Stimulated activated CD4-positive, alpha-beta T cell treated with anti-CD3 and anti-CD28 coated beads, Interleukin-12 subunit alpha, Interleukin-12 subunit beta, amount 100 ng/mL, for 48 hours (primary cell): ENCODE measurements at places on chromosomes 16 and 17.

DNA sequence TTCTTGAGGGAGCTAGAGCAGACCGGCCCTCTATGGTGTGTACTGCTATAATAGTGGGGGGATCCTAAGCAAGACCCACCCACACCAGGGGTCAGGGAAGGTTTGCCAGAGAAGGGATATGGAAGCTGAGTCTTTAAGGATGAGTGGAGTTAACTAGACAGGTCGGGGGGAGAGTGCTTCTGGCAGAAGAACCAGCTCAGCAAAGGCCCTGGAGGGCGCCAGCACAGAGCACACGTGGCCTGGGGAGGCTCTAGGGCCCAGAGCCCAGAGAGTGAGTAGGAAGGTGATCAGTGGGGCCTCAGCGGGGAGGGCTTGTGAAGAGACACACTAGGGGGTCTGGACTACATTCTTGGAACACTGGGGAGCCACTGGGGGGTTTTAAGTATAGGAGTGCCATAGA lies 21.1 kb downstream of the NGFR start:
- no peak for DNase-seq

- no peak for DNase-seq
Measured at GRCh38 chr16:17423221-17423620, 47.5 kb downstream of the XYLT1 start.

- no peak for DNase-seq
Measured at GRCh38 chr16:72112906-72113615, 19.4 kb downstream of the DHX38 start.

DNA sequence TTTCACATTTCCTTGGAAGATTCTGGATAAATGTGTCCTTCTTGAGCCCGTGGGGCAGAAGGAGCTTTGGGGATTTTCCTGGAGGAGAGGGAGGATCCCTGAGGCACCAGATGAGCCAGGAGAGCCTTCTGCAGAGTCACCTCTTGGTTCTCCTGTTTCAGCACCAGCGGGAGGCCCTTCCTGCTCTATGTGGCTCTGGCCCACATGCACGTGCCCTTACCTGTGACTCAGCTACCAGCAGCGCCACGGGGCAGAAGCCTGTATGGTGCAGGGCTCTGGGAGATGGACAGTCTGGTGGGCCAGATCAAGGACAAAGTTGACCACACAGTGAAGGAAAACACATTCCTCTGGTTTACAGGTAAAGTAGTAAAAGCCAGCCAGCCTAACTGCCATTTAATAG lies 77.1 kb downstream of the ARSG start:
- no peak for DNase-seq

DNA sequence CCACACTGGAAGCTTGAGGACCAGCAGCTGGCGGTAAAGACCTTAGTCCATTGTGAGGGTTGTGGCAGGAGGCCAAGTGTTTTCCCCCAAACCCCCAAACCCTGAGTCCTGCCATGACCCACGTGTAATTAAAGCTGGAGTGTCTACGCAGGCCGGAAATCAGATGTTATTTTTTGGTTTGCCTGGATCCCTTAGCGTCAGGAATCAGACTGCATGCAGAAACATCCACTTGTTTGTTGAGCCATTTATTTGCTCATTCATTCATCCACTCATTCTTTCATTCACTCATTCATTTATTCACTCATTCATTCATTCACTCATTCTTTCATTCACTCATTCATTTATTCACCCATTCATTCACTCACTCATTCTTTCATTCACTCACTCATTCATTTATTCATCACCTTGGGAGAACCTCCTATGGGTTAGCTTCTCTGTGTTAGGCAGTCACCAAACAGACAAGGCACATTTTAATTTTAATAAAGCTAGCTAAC lies 313.1 kb downstream of the MAF start:
- no peak for DNase-seq

- no peak for DNase-seq
Measured at GRCh38 chr16:8763083-8763482, 34.4 kb downstream of the TMEM186 start.

DNA sequence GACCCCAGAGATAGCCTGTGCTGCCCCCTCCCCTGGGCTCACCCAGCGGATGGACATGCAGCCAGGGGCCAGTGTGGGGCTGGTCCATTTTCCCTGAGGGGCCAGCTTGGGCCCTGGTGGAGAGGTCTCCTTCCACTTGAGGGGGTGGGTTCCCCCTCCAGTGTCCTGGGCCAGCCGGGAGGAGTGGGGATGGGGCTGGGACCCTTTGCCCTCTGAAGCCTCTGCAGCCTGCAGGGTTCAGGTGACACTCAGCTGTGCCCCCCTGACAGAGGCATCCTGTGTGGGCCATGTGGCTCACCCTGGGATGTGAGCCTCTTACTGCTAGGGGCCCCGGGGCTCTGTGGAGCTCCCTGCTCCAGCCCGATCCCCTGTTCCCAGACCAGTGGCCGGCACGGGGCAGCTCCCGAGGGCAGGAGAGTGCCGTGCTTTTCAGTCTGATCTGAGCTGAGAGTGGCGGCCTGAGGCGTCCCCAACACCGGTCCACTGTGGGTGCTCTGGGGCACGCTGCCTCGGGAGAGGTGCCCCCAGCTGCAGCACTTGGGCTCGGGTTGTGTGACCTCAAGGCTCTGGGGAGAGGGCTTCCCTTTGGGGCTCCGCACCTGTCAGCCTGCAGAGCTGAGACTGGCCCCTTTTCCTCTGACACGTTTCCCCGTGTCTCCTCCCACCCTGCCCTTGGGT lies 439 bp upstream of the GNG13 start:
- no peak for DNase-seq

- no peak for DNase-seq
Measured at GRCh38 chr16:66261826-66262225, 104.7 kb upstream of the CDH5 start.

- DNase-seq = no peak
Measured at GRCh38 chr16:65386672-65387071, 264.8 kb upstream of the CDH11 start.

- no peak for DNase-seq
Measured at GRCh38 chr16:24689128-24689527, 40.3 kb upstream of the TNRC6A start.

GRCh38 chr16:87960852-87961251 lies 9.6 kb downstream of the BANP start:
- no peak for DNase-seq

- DNase-seq = no peak
Measured at GRCh38 chr17:41539071-41539492, 11.0 kb upstream of the KRT19 start.

DNA sequence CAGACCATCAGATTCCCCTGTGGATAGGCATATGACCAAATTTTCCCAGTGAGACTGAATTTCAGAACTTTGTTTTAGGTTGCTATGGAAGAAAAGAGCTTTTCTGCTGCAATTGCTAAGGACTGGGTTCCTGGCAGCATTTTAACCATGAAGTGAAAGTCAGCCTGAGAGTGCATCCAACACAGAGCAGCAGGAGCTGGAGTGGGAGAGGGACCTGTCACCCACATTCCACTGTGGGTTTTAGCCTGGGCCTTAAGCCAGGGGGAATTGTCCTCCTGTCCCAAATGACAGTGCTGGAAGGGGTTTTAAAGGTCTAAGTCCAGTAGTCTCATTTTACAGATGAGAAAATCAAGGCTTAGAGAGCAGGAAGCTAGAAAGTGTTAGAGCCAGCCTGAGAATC lies 203.5 kb upstream of the N4BP1 start:
- DNase-seq = no peak

GRCh38 chr16:67486805-67487204 lies 3.5 kb upstream of the AGRP start:
- DNase-seq = no peak

DNA sequence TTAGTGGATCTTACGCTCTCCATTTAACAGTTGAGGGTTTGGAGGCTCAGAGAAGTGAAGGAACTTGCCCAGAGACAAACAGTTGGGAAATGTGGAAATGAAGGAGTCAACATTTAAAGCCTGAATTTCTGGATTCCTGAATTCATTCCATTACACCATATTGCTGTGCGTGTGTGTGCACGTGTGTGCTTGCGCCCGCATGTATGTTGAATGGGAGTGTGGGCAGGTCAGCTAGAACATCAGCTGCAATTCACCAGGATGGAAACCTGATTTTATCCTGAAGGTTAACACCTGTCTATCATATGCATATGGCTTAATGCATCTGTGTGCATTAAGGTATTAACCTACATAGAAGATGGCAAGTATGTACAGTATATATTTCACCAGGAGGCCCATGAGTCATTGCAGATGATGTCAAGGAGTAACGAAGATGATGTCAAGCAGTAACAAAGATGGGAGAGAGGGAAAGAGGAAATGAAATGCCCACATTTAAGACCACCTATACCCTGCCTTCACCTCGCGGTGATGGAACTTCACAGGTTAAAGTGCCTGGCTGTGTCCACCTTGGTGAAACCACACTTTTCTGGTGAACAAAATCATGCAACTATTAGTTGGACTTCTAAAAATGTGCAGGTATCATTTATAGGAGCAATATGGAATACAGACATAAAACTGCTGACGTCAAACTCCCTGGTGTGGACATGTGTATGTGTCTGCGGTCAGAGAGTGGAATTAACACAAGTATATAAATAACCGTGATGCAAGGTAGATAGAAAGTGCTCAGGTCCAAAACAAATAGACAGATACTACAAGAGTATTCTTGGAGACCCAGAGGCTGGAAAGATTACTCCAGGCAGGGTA lies 832 bp upstream of the ADAP2 start:
- no peak for DNase-seq

GRCh38 chr16:86031141-86031678 lies 132.2 kb downstream of the IRF8 start:
- no peak for DNase-seq

GRCh38 chr17:44782326-44782850 lies 23.6 kb downstream of the ADAM11 start:
- no peak for DNase-seq

- DNase-seq = peak; percentile 19
Measured at GRCh38 chr16:106623-107324, 28.7 kb downstream of the MPG start.

- DNase-seq = no peak
Measured at GRCh38 chr17:30824002-30824355, 513 bp downstream of the CRLF3 start.

GRCh38 chr17:8277317-8277716 lies 11.2 kb upstream of the RANGRF start:
- no peak for DNase-seq

DNA sequence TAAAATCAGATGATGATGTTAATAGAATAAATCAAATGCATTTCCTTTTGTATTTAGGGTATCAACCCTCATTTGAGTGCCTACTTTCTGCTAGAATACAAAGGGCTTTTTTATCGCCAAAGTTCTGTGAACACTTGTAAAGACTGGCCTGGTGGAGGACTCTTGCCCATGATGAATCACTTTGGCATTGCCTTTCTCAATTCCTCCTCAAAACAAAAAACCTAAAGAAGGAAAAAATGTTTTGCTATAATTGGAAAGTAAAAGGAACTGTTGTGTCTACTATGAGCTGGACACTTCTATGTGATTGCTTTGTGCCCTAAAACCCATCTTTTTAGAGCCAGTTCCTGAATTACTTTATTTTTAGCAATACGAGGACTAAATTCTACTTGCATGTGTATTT lies 13.0 kb upstream of the DHRS11 start:
- no peak for DNase-seq

DNA sequence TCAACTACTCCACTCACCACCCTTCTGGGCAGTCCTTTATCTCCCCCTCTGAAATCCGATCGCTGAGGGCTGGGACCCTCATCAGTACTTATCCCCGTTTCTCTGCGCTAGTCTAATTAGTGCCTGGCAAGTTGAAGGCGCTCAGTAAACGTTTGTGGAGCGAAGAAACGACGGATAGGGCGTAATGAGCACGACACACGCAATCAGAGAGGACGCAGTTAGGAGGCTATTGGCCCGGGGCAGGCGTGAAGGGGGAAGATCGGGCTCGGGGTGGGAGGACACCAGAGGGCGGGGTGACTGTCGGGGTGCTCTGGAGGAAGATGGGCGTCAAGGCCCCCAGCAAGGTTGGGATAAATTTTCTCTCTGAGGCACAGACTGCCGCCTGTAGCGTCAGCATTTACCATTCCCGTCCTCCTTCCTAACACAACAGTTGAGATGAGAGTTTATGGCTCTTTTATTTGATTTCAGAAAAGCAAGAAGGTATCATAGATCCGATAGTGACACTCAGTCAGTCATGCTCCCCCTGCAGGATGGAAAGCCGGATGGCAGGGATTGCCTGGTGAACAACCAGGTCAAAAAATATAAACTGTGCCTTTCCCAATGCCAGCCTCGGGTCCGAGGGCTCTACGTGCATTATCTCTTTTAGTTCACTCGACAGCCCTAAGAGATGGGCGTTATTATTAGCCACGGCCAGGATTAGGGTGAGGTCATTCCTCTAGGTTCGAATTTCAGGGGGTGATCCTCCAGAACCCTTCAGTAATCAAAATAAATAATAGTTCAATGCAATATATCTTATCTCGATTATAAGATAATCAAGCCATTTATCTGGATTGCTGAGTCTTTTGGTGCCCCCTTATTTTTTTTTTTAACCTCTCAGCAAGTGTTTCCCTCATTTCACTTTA lies 9.5 kb upstream of the ARL4D start:
- peak; percentile 74 for DNase-seq

GRCh38 chr16:87340198-87340597 lies 23.0 kb upstream of the C16orf95 start:
- DNase-seq = no peak

GRCh38 chr17:60630352-60630751 lies 30.4 kb downstream of the PPM1D start:
- no peak for DNase-seq

DNA sequence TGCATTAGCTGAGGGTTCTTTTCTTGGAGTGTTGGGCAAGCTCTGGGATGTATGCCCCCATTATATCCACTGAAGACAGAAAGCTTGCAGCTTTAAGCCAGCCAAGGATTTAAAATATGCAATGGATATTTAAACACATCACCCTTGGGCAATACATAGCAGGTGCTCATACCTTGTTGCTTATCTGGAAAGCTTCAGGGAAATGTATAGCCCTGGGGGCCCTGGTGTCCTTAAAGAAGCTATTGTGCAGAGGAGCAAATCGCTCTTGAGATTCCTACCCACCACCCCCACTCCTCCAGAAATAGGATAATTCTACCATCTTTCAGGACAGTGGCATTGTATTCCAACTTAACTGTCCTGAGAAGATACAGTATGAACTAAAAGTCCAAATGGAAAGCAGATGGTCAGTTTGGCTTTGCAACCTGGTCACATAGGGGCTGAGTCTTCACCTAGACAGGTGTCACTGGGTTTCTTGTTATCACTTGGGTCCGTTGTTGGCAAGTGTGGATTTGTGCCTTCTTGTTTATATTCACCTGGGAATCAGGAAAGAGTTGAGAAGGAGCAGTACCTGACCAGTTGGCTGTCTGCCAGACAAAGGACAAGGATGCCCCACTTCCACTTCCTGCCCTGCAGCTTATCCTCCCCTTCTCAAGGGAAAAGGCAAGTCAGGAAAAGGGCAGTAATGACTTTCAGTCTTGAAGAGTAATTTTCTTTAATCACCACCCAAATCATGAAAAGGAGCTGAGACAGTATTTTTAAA lies 3.4 kb downstream of the ANKRD40CL start:
- no peak for DNase-seq

DNA sequence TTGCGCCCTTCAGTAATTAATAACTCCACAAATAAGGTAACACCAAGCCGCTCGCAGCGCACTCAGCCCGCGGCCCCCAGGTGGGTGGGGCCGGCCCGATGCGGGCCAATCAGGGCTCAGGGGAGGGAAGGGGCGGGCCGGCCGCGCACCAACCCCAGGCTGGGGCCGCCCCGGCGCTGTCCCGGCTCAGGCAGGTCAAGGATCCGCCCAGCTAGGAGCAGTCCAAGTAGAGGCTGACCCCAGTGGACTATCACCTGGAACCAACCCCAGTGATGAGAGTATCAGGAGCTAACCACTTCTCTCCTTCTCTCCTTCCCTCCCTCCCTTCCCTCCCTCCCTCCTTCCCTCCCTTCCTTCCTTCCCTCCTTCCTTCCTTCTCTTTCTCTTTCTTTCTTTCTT lies 110.8 kb downstream of the C16orf78 start:
- no peak for DNase-seq
